ENCODE measurements at places on chromosomes 2 and 18.
A peak's percentile ranks its signal among the peaks of the same experiment; 100 is the strongest.

GRCh38 chr2:138630164-138630563, 128.6 kb downstream of the SPOPL start:
- no peak for DNase-seq

GRCh38 chr2:237860273-237860935, 981 bp downstream of the RAMP1 start:
- no peak for DNase-seq

DNA sequence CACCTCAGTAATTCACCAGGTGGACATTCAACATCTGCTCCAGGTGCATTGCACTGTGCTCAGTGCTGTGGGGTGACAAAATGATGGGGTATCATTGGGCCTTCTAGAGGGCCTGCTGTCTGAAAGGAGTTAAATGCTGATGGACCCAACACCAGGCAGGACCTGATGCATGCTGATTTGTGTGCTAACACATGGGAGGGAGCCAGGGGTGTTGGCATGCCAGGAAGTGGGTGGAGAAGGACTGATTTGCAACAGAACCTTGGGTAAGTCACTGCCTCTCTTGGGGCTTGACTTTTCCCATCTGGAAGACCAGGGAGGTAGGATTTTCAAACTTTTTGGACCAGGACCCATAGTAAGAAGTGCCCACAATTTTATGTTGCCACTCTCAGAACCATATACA, 57.9 kb upstream of the CXCR4 start:
- no peak for DNase-seq

DNA sequence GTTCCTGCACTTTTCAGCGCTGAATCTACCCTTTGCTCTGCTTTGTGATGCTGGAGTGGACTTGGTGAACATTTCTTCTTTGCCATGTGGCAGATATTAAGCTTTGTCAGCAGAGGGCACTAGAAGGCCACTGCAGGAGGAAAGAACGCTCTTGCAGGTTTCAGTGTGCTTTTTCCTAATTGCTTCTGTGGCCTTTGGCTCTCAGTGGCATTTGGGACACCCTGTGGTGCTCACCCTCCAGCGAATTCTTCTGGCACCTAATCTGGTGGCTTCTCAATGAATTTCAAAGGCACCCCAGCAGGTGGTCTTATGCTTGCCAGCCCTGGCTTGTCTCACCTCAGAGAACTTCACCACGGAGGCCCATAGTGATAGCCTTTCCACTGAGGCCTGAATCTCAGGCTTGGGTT, 146.7 kb downstream of the MYO3B start:
- DNase-seq: peak; percentile 7

DNA sequence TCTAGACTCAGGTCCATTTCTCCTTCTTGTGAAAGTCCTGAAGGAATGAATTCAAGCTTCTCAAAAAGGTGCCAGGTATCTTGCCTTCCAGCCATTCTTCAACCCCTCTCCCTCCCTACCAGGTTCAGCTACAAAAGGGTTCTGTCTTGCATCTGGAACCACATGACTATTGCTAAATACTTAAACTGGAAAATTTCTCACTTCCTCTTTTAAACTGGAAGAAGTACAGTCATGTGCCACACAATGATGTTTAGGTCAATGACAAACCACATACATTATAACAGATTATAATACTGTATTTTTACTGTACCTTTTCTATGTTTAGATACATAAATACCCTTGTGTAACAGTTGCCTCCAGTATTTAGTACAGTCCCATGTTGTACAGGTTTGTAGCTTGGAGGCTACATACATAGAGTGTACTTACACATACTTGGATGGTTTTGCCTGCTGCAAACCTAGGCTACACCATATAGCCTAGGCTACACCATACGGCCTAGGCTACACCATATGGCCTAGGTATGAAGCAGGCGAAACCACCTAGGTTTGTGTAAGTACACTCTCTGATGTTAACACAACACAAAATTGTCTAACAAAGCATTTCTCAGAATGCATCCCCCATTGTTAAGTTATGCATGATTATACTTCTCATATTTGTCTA, 142.0 kb upstream of the DNMT3A start:
- no peak for DNase-seq

GRCh38 chr18:35171315-35171987, 69.4 kb upstream of the ZNF397 start:
- DNase-seq: no peak

- peak; percentile 80 for DNase-seq
These were observed 82.5 kb downstream of the TCF7L1 start for GRCh38 chr2:85215448-85216401.

DNA sequence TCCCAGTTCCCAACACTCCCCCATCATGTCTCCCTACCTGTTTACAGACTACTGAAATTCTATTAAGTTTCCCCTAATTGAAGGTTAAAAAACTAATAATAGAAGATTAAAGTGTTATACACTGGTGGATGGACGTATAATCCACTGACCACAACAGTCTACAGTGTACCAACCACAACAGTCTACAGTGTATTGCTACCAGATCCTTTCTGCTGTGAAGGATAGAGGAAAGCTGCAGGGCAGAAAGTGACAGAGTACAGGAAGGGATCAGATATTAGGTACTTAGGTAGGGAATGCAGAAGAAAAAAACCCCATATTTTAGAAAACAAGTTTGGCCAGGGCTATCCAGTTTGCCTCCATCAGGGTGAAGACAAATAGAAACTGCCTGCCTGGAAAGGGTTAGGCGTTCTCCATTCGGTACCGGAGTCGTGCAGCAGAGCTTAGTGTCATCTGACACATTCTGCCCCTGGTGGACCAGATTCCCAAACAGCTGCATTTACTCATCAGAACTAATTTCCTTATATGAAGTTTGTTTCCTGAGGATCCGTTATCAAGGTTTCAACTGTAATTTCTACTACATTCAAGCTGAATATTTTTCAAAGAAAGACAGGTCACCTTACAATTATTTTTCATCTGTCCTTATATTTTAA, 49.9 kb downstream of the KLF7 start:
- no peak for DNase-seq

GRCh38 chr2:85791704-85792565, 38.1 kb downstream of the ATOH8 start:
- DNase-seq: no peak

GRCh38 chr2:72395096-72395495, 247.4 kb upstream of the CYP26B1 start:
- no peak for DNase-seq

- no peak for DNase-seq
These were observed 347.5 kb downstream of the METTL4 start for GRCh38 chr18:2223849-2224248.

GRCh38 chr2:79083597-79084251, 4.1 kb downstream of the REG1B start:
- DNase-seq: no peak

DNA sequence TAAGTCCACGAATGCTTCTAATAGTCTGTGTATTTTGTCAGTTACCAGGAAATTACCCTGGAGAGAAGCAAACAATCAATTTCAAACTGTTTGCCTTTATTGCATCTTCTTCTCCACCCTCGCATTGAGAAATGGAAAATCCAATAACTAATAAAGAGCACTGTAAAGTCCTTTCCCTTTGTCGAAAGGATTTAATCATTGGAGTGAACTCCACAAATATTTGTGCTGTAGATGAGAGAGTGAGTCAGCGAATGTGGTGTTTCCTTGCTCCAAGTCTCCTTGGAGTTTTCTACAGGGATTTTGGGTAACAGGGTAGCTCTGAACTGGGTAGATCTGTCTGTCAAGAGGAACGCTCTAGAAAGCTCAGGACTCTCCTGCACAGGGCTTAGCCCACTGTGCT, 240.2 kb downstream of the KCNS3 start:
- peak; percentile 41 for DNase-seq

DNA sequence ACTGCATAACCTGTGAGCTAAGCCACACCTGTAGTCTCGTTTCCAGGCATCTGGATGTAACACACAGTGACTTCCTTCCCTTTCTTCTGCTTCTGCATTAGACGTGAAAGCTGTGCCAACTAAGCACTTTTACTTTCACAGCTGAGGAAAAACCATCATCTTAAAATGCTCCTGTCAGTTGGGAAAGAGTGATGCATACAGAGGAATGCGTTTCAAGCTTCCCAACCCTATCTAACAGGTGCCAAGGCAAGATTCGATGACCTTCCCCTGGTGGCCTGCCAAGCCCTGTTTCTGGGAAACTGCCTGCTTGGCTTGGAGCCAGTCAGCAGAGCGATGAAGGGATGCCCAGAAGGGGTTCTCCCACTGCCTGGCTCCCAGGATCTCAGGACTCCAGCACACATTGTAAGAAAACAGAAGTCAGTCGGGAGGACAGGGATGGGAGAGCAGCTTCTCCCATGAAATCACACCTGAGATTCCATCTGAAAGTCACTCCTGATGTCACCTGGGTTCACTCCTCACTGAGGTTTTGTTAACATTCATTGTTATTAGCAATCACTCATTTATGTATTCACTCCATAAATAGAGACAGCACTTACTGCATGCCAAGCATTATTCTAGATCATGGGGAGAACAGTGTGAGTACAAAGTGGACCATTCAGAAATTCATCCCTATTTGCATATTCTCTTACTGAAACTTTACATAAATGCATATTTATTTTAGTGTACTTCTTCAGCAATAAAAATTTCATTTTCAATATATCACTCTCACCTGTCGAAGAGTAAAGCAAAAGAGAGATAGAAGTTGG, 64.1 kb downstream of the DTNA start:
- no peak for DNase-seq

DNA sequence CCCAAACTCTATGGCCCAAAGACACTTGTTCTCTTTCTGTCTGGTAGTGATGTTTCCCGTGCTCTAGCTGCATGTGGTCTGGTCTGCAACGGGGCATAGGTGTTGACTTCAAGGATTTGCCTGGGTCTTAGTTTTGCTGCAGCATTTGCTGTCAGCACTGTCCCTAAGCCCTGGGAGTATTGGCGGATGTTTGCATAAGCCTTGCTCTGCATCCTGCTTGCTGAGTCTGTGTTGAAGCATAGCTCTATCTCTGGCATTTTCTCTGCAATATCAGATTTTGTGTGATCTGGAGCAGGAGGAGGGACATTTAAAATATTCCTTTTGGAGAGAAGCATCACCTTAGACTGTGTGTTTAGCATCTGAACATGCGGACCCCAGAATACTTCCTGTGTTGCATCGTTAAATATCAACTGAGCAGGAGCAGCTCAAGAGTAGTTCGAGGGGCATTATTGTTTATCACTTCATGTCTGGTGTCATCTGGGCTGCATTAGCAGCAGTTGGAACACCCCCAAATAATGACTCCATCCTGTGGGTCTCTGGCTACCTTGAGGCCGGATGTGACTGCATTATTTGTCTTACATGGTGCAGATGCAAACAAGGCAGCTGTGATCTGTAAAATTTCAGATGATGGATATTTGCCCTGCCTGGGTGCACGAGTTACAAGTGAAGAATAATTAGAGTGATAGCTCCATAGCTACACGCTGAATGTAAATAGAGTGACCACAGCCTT, 231.7 kb downstream of the TRIB2 start:
- no peak for DNase-seq

DNA sequence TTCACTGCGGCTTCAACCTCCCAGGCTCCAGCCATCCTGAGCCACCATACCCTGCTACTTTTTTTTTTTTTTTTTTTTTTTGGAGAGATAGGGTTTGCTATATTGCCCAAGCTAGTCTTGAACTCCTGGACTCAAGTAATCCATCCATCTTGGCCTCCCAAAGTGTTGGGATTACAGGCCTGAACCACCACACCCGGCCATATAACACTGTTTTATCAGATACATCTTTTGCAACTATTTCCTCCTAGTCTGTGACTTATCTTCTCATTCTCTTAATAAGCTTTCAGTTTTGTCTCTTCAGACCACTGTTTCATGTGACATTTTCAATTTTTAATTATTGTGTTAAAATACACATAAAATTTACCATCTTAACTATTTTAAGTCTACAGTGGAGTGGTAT, 35.7 kb upstream of the FAM117B start:
- DNase-seq: no peak

DNA sequence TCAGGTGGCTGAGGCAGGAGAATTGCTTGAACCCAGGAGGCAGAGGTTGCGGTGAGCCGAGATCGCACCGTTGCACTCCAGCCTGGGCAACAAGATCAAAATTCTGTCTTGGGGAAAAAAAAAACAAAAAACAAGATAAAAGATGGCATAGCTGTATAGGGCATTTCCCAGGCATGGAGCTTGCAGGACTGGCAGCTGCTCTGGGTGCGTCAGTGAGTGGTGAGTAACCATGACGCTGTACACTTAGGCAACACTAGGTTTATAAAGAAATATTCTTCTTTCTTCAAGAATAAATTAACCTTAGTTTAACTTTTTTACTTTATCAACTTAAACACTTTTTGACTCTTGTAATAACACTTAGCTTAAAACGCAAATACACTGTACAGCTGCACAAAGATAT, 15.4 kb downstream of the TGOLN2 start:
- DNase-seq: peak; percentile 71

Data from AG09309 (cell line).